H7 (cell line): ENCODE measurements at places on chromosomes 11 and 22. TPM values are rescaled to one million over a fixed set of nuclear protein-coding genes. Genes with fewer than 3 reads are reported as not detected.

DNA sequence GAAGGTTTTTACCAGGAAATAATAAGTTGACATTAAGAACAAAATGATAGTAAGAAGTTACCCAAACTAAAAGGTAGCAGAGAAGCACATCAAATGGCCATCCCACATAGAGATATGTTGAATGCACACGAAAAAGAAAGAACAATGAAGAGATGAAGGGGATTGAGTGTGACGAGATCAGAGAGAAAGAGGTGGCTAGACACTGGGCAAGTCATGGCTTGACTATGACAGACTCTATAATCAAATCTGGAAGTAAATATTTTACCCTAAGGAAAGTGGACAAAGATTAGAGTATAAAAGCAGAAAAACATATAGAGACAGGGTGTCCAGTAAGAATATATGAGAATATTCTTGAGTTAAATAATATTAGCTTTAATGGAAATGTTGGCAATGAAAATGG lies 31.4 kb downstream of the CASP12 start:
- no peak for DNase-seq

- DNase-seq = no peak
Observed at GRCh38 chr11:36019005-36019596, 75.2 kb downstream of the LDLRAD3 start.

DNA sequence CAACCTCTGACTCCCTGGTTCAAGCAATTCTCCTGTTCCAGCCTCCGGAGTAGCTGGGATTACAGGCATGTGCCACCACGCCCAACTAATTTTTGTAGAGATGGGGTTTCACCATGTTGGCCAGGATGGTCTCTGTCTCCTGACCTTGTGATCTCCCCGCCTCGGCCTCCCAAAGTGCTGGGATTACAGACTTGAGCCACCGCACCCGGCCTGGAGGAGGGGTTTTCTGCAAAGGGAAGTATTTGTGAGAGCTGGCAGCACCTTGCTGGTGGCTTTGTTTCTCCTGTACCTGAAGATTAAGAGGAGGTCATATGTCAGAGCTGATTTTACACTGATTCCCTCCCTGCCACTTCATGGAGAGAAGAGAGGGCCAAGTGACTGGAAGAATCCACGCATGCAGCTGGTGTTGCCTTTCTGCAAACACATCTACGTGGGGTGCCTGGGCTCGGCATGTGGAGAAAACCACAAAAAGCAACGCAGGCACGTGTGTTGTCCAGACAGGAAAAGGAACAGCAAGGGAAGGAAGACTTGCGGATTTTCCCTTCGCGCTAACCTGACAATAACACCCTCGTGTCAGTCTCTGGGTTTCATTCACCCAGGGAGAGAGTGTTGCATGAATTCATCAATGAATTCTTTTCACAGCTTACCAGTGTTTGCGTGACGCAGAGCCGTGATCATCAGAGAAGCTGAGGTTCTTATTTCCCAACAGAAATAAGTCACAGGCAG lies 61.9 kb downstream of the TSPAN18 start:
- no peak for DNase-seq

- no peak for DNase-seq
Observed at GRCh38 chr22:36544107-36544620, 15.2 kb upstream of the EIF3D start.

GRCh38 chr11:104159356-104159755 lies 4.6 kb downstream of the PDGFD start:
- DNase-seq = no peak

- no peak for DNase-seq
Observed at GRCh38 chr11:45028911-45029682, 78.4 kb upstream of the TP53I11 start.

DNA sequence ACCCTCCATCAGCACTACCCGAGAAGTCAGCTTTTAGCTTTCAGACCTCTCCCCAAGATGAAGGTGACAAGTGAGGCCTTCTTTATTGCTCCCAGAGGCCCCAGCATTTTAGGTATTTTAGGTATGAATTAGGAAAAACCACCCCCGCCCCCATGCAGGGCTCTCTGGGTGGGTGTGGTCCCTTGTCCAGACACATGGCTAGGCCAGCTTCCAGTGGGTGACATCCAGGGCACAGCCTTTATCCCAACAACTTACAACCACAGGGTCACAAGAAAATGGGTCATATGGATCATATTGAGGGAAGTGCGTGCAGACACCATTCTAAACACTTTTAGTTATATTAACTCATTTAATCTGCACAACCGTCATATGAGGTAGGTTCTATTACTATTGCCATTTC lies 42.1 kb downstream of the RIBC2 start:
- no peak for DNase-seq

GRCh38 chr22:27250418-27250817 lies 551.1 kb downstream of the MN1 start:
- DNase-seq = no peak

DNA sequence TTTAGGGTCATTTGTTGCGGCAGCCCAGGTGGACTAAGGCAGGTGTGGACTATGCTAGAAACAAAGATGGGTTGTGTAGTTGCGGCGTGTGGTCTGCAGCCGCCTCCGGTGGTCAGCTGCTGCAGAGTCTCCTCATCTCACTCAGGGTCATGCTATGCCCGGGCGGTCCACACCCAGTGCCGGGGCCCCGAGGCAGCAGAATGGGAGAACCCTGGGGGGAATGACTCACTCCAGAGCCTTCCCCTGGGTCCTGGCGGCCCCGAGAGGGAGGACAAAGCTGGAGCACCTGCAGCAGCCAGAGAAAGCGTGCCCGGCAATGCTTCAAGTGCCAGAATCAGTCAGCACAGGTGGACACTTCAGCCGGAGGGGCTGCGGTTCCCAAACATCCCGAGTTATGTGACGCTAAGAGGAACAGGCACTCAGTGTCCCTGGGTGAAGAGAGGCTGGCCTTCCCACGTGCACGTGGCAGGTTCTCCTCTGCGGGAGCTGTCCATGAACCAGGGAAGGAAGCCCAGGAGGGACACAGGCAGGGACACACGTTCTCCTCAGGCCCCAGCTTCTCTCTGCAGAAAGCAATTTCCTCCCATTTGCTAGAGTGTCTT lies 289.6 kb upstream of the B3GAT1 start:
- DNase-seq = no peak

- DNase-seq = peak; percentile 29
Observed at GRCh38 chr11:108117746-108118371, 3.5 kb upstream of the ACAT1 start.

GRCh38 chr11:73283276-73284000 lies 11.3 kb downstream of the P2RY6 start:
- DNase-seq = no peak

GRCh38 chr22:49747130-49747529 lies 80.5 kb downstream of the BRD1 start:
- no peak for DNase-seq

- DNase-seq = no peak
Observed at GRCh38 chr11:95821640-95822039, 31.3 kb downstream of the CEP57 start.

- no peak for DNase-seq
Observed at GRCh38 chr22:22141771-22142591, 102.6 kb upstream of the VPREB1 start.

Gene ELFN2
- total RNA-seq = 0.14 and 0.22 TPM in 2 replicates

Gene ART1
- 0.07 TPM in 1 of 2 replicates, not detected in the other for total RNA-seq

Gene TTC36
- not detected in 2 replicates for total RNA-seq

Gene KCNJ11
- 2.1 and 4.3 TPM in 2 replicates for total RNA-seq
